GM23248 (cell line): ENCODE measurements at places on chromosomes 5 and 9. TPM values are rescaled to one million over a fixed set of nuclear protein-coding genes. Genes with fewer than 3 reads are reported as not detected.
A peak's percentile ranks its signal among the peaks of the same experiment; 100 is the strongest.

- no peak for DNase-seq
Measured at GRCh38 chr5:16987776-16988175, 51.7 kb upstream of the MYO10 start.

GRCh38 chr9:113154471-113154870, 3.7 kb downstream of the SLC31A2 start:
- peak; percentile 77 for DNase-seq

- DNase-seq, result no peak
Measured at GRCh38 chr5:157063776-157064430, 5.0 kb upstream of the HAVCR1 start.

- peak; percentile 72 for DNase-seq
Measured at GRCh38 chr9:120336021-120336752, 243.8 kb downstream of the CDK5RAP2 start.

DNA sequence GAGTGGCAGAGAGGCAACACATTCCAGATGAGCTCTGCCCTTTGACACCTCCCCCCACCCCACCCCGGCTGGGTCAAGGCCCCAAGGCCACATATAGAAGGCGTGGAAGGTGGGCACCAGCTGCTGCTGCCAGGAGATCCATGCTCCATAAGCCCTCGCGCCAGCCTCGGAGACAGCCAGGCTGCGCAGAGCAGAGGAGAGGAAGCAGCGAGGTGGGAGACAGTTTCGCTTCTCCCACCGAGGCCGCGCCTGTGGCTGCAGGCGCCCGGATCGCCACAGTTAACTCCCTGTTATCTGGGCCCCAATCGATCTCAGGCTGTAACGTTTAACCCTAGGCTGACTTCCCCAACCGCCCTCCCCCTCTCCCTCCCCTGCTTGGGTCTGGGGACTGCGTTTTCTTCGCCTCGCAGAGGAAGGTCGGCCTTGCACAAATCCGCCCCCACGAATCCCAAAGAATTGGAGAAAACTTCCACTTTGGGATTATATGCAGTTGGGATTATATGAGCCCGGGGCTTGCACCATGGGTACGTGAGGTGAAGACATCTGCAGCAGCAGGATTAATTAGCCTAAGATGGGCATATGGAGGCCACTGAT, 1.1 kb upstream of the CXXC5 start:
- no peak for DNase-seq

DNA sequence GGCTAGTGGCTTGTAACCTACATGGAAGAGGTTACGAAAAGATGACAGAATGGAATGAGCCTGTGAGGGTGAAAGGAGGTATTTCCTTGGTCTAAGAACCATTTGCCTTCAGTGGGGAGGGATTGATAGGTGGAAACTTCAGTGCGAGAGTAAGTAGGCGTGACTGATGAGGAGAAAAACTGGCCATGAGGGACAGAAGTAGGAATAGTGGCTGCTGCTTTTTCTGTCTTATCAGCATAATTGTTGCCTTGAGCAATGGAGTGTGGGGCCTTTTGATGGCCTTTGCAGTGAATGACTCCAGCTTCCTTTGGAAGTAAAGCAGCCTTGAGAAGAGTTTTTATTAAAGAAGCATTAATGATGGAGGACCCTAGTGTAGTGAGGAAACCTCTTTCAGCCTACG, 9.0 kb upstream of the ZNF79 start:
- DNase-seq, result no peak

GRCh38 chr9:89023740-89024139, 32.5 kb downstream of the S1PR3 start:
- peak; percentile 25 for DNase-seq

DNA sequence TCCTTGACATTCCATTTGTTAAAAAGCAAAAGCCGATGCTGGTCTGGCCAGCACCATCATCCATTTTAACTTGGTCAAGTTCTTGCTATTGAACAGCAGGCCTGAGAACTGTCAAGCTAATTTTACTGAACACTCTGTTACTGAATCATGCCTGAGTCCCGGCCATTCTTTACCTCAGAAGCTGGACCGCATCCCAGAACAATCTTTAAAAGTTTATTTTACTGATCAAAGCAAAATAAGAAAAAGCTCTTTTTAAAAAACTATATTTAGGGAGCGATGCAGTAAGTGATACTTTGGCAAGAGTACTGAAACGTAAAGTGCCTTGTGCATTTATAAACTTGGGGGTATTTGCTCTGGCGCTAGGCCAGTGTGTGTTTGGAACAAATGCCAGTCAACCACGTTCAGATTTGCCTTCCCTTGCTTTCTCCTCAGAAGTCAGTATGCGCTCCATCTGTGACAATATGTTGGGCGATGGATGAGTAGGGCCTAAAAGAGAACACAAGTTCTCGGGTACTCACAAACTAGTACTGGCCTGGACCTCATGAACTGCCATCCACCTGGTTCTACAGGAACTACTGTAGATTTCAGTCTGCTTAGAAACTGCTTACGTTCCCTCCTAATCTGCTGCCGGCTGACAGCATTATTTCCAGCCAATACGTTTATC, 161.9 kb downstream of the MAPKAP1 start:
- peak; percentile 82 for DNase-seq

- DNase-seq, result no peak
Measured at GRCh38 chr5:96835791-96836191, 28.0 kb upstream of the ERAP1 start.

DNA sequence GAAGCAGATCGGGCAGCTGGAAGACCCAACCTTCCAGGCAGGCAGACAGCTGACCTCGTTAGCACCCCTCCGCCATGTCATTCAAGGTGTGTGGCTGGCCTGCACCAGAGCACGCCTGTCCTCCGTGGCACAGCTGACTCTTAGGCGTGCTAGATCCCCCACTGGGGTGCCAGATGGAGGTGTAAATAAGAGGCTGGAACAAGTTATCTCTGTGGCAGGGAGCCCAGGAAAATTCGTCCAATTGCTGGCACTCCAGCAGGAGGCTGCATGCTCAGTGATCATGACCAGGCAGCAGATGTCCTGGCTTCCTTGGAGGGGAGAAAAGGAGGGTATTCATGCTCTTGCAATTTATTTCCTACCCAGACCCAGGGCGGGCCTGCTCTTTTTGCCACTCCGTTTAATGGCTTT, 7.8 kb upstream of the ALDOB start:
- no peak for DNase-seq

The SPINK13 gene
- not detected in 2 replicates for total RNA-seq
